Right kidney (tissue), 9 donors: ENCODE measurements at places on chromosomes 2 and 18.

- DNase-seq, result no peak
Measured at GRCh38 chr2:106098081-106098480, 96.0 kb downstream of the UXS1 start.

DNA sequence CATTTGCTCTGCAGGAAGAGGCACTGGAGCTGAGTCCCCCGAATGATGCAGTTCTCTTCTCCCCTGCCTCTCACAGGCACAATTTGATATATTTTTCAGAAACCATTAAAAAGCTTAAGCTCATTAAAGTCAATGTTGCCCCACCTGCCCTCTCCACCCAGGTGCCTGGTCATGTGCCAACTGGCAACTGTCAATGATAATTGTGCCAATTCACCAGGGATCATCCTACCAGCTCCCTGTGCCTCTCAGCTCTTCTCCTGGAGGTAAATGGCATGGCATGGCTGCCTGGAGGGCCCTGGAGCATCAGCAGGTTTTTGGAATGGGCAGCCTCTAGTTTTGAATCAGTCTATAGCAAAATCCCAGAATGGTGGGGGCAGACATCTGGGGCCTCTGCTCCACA, 279.6 kb upstream of the ID2 start:
- no peak for DNase-seq

DNA sequence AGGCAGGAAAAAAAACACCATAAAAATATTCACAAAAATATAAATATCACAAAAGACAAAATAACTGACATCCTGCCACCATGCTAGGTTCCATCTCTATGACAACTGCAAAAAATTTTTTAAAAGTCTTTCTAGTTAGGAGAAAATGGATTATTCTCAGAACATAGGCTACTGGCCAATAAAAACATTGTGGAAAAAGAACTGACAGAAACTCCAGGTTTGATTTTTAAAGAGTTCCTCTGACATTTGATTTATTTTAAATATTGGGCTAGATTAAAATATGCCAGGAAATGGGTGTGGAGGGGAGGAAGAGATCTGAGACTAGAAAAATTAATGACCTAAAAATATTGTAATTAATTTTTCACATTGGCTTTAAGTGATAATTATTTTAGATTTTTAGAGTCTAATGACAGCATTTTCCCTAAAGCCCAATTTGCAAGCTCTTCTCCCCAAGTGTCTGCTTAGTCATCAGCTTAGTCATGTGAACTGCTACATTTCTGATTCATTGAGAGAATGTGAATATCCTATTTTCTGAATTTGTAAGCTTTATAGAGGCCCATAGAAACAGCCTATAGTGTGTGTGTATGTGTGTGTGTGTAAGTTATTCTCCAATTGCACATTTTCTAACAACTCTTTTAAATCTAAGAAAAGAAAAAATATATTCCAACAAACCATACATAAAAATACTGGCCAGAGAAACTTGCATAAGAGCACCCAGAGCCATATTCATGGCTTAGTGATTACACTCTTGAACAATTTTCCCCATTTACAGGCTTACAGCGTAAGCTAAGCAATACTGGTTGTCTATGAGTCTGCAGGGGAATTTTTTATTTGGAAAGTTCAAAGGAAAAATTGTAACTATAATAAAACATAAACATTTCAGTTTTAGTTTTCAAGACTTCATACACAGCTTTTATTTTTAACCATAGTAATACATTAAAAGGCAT, 48.4 kb downstream of the TMEFF2 start:
- no peak for DNase-seq

- DNase-seq, result no peak
Measured at GRCh38 chr2:25089605-25090315, 47.9 kb downstream of the EFR3B start.

DNA sequence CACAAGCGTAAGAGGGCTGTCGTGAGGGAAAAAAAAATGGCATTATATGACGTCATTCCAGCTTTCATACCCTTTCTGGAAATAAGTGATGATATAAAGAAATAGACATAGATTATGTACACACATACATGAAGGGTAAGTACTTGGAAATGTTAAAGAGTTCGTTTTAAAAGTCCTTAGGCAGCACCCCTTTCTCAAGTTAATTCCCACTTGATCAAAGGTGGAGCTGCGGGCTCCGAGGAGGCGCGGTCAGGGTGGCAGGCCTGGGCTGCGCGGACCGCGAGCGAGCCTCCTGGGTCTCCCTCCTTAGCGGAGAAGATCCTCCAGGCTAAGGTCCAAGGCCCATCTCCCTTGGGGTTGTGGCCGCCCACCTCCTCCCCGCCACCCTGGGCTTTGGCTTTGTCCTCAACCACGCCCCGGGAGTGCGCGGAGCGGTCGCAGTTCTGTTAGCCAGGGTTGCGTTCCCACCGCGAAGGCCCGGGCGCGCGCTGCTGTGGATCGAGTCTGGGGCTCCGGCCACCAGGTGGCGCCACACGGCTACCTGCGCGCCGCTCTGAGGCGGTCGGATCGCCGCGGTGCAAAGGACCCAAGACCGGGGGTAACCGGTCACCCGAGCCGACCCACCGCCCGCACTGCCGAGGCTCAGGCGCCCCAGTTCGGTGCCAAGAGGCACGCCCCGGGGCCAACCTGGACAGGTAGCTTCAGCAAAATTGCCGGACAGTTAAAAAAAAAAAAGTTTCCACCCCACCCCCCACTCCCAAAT, 66.8 kb downstream of the HNRNPLL start:
- DNase-seq, result peak; percentile 87

- DNase-seq, result no peak
Measured at GRCh38 chr2:111900859-111901258, 2.5 kb downstream of the MERTK start.

- DNase-seq, result no peak
Measured at GRCh38 chr2:218271865-218272530, 1.7 kb downstream of the PNKD start.

GRCh38 chr2:241081190-241081642, 20.9 kb downstream of the MTERF4 start:
- DNase-seq, result no peak

DNA sequence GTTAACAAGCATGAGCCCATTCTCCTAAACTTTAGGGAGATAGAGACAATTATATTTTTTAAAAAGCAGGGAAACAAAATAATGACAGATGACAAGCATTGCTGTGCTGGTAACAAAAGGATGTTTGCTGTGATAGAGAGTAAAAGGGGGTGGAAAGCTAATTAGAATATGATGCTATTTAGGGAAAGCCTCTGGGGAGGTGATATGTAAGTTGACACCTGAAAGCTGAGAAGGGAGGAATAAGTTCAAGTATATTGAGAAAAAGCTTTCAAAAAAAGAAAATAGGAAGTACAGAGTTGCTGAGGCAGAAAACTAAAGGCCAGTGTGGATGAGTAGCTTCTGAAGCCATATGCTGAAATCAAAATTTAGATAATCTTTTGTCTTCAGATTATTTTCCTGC, 565.2 kb upstream of the NRXN1 start:
- DNase-seq, result no peak
